ENCODE measurements at places on chromosomes 11 and 22.

DNA sequence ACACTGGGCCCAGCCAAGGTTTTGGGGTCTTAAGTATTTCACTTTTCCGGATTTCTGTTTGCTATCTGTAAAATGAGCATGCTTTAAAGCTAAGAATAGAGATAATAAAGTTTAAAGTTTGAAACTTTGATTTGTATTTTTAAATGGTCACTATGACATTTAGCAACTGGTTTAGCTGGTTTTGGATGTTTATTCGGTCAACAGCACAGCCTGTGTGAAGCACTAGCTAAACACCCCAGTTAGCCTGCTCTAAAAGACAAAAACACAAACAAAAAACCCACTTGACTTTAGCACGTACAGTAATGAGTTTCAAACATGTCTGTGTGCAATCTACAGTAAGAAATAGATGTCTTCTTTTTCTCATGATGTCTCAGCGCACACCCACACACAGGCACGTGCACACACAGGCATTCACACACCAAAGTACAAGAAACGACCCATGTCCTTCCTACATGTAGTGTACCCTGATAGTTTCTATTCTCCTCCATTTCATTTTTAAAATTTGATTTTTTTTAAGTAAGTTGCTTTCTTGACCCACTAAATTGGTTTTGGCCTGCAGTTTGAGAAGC, 29.4 kb downstream of the SLC1A2 start:
- DNase-seq, result no peak

GRCh38 chr11:124760205-124760652, 1.9 kb downstream of the ESAM start:
- DNase-seq, result no peak

- no peak for DNase-seq
These were observed 334.9 kb downstream of the OPCML start for GRCh38 chr11:133197425-133197824.

DNA sequence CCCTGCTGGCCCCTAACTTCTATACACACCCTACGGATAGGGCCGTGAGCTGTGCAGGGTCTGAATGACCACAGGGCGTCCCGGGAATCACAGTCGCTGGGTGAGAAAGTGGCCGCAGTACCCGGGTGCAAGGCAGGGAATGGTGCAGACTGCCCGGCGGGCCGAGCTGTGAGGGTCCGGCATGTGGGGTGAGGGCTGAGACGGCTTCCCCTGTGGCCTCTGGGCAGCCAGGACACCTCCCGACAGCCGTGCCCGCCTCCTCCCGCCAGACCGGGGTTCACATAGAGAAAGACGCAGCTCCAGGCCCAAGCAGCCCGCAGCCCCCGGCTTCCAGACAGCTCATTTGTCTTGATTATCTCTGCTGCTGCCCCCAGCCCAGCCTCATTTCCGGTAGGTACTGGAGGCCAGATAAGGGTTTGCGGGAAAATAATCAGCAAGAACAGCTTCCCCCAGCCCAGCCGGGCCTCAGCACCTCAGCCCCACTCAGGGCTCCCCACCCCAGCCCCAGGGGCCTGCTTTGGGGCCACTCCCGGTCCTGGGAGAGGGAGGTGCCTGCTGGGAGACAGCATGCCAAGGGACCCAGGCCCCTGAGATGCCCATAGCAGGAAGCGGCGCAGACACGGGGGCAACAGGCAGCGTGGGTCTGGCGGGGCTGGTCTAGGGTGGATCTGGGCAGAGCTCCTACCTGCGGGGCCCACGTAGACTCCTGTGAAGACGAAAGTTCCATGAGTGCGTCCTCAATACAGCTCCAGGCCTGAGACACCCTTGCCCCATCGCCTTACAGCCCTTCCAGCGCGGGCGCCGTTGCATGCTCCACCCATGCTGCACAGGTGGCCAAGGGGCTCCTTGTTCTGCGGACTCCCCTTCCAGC, 123.1 kb downstream of the BRD1 start:
- no peak for DNase-seq

DNA sequence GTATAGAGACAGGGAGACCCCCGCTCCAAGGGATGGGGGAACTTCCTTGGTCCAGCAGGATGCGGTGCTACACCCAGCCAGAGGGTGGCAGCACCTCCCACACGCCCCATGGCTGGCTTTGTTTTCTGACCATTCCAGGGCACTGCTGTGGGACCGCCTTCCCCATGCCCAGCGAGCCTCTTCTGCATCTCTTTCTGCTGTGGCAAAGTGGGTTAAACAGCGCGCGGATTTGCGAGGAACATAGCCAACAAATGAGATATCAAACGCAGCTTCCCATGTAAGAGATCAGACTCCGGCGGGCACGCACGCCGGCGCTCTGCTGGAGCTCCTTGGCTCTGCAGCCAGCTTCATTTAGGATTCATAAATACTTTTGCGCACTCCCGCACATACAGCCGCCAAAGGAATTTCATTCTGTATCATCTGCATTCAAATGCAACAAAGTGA, 485.8 kb upstream of the CADM1 start:
- DNase-seq, result no peak

DNA sequence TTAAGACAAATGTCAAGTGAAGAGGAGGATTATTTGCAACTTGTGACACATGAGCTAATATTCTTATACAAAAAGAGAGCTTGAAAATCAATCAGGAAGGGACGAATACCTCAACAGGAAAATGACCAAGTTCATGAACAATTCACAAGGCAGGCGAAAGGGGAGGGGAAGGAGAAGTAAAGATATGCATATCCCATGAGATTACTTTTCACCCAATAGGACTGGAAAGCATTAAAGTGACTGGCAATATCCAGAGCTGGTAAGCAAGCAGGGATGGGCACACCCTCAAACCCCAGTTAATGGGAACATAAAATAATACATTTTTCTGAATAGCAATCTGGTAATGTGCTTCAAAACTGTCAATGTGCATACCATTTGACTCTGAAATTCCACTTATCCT, 129.5 kb downstream of the SLC1A2 start:
- peak; percentile 77 for DNase-seq

DNA sequence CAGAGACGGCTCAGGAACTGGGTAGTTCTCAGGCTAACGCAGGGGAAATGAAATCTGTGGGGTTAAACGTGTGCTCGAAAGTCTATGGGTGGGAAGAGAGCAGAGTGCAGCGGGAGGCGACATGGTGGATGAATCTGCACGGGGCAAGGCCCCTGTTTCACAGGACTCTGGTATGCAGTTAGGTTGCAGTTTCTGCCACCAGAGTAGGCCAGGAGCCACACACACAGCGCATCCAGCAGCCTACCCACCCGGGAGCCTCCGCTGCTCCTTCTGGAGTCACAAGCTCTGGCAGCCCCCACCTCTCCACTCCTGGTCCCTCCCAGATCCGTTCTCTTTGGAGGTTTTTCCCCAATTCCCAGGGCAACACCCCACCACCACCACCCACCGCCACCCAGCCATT, 27.0 kb downstream of the SPATA19 start:
- DNase-seq, result no peak

DNA sequence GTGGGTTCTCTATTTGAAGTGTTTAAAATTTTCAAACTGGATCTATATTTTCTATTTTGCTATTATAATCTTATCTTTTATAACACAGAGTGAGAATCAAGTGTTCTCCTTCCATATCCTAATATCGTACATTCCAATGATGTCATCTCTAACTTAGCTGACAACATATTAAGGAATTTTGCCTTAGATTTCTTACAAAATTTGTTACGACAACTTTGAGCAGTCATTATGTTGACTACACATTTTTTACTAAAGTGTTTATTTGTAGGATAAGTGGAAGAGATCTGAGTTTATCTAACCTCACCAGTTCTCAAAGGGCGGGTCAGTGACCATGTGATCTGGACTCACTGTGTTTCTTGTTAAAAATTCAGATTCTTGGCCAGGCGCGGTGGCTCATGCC, 12.7 kb downstream of the BTG4 start:
- DNase-seq, result peak; percentile 30

DNA sequence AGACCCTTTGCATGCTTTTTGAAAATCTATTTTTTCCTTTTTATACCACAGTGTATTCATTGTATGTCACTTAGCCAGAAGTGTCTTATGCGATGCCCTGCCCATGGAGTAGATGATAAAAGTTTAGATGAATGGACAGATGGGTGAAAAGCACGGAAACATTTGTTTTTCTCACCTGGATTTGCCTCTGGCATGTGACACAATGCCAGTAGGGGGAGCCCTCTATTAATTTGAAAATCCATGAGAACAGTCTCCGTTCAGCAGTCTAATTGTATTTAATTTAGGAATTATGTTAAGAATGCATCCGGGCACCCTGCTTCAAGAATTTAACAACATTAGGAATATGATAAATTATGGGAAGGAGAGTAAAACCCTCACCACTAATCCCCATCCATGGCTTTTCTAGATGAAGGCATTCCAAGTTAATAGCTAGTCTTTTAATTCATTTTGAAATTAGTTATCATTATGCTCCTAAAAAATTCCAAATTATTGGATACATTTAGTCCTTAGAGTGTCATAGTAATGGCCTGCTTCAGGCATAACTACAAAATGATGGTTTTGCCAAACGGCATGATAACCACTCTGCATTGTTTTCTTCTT, 55.3 kb upstream of the ALKBH3 start:
- peak; percentile 49 for DNase-seq

DNA sequence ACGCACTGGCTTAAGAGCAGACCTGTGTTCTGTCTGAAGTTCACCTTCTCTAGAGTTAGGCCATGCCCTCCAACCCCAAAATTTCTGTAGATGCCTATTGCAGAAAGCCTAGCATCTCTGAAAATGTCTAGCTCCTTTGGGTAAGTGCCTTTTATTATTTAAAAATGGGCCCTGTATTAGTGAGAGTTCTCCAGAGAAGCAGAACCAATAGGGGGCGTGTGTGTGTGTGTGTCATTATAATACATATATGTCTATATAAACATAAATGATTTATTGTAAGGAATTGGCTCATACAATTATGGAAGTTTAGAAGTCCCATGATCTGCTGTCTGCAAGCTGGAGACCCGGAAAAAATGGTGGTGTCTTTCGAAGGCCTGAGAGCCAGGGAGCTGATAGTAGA, 144.7 kb downstream of the TTC17 start:
- no peak for DNase-seq

DNA sequence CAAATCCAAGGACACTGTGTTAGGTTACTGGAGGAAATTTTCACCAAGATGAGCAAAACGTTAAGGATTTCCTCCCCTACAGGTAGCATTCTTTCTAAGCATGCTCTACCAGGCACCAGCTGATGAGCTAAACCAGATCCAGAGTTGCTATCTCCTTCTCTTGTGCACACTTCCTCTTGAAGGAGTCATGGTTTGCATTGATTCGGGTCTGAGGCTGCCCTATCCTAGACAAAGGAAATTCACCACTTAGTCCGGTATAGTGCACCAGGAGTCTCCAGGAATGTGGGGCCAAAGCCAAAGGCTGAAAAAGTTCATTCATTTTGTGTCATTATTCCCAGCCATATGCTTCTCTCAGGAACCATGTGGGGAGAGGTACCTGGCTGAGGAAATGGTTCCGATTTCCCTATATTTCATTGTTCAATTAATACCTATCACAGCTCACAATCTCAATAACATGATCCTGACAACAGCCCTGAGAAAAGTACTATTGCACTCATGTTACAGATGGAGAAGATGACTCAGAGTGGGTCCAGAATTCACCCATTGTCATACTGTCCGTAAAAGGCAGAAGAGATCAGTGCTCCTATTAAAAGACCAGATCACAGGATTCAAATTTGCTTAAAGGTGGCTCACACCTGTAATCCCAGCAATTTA, 39.1 kb downstream of the SLC35F2 start:
- no peak for DNase-seq

DNA sequence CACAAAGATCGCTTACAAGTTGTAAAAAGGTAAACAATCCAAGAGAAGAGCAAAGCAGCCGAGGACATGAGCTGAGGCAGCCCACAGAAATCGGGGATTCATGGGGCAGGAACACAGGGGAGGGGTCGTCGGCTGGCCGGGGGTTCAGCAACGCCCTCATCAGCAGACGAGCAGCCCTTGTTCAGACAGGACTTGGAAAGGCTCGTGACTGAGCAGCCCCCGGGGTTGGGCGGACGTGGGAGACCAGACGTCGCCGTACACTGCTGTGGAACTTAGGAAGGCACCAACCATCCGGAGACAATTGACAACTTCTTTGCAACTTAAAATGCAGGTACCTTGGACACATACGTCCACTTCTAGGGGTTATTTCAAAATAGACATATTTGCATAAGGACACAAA, 370.5 kb downstream of the BRD1 start:
- DNase-seq, result no peak

GRCh38 chr11:13288375-13289029, 10.9 kb downstream of the BMAL1 start:
- DNase-seq, result peak; percentile 26

- peak; percentile 76 for DNase-seq
These were observed 53.4 kb downstream of the SCGB1A1 start for GRCh38 chr11:62472063-62472884.
